Activated CD4-positive, alpha-beta T cell treated with anti-CD3 and anti-CD28 coated beads for 36 hours (primary cell): ENCODE measurements at places on chromosomes 2 and 18.

- no peak for DNase-seq
Observed at GRCh38 chr2:197866455-197866854, 62.1 kb downstream of the PLCL1 start.

GRCh38 chr2:219123356-219124135, 37.1 kb downstream of the NHEJ1 start:
- no peak for DNase-seq

DNA sequence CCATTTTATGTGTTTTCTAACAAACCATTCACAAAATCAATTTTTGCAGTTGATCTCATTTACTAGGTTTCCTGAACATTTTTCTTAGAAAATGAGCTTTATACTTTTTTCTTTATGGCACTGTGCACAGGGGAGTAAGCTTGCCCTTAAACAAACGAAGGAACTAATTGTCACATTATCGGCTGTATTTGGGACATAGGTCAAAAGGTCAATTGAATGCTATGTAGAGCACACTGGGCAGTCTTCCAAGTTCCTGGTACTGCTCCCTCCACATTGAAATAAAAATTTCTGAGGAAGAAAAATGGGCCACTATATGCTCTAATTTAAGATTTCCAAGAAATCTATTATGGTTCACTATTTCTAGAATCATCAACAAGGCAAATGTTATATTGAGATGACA, 93.6 kb upstream of the TMEFF2 start:
- no peak for DNase-seq

- no peak for DNase-seq
Observed at GRCh38 chr2:11435036-11435435, 30.9 kb downstream of the E2F6 start.

DNA sequence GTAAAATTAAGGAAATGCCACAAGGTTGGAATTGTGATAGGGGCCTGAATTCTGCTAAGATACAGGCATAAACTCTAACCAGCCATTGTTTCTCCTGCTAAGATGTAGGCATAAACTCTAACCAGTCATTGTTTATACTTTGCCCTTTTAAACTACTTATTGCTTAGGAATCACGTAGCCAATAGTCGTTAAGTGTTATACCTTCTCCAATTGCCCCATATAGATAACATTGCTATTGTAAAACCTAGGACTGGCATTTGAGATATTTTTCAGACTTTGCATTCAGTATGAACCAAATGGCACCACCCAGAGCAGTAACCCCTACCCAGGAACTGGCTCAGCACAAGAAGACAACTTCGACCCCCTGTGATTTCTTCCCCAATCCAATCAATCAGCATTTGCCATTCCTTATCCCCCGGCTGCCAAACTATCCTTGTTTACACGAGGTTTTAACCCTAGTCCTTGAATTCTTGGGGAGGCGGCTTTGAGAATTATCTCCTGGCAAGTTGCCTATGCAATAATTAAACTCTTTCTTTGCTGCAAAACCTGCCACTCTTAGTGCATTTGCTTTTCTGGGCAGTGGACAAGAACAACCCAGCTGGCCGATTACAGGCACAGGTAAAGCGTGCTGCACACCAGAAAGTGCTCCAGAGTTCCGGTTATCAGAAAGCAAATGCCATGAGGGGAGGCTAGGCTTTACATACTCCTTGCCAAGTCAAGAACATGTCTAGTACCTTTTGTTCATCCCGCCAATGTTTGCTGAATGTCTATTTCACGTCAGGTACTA, 167.6 kb downstream of the LAMA1 start:
- no peak for DNase-seq

GRCh38 chr2:204545861-204546735, 823 bp downstream of the PARD3B start:
- DNase-seq = peak; percentile 12

DNA sequence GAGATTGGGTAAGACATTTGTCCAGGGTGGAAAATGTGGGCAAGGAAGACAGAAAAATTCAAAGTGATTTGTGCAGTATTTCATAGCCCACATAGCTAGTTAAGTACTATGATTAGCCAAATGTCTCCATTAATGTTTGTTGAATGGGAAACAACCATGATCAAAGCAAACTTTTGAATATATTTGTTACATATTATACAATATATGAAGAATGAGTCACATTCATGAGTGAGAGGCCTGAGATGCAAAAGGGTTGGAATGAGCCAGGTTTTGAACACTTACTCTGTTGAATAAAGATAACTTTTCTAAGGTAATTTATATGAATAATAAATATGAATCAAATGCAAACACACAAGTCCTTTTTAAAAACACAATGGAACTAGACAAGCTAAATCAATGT, 984.5 kb upstream of the CDH2 start:
- no peak for DNase-seq

DNA sequence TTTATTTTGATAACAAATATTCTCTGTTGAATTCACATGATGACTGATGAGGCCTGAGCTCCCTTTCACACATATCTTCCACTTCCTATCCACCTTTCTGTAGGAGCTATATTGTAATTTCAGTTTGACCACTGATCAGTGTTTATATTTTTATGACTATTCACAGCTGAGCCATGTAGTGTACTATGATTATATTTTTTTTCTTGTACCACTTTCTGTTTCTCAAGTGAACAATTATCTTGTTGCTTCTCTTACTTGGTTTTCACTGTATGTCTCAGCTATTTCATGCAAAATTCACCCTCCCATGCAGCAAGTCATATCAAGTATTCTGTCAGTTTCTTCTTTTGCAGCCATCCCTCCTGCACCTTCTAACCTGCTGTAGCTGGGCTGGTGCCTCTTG, 78.4 kb downstream of the TMEM247 start:
- no peak for DNase-seq

GRCh38 chr2:24766609-24767008, 26.6 kb downstream of the PTRHD1 start:
- peak; percentile 47 for DNase-seq

- DNase-seq = no peak
Observed at GRCh38 chr2:181022652-181023051, 42.2 kb downstream of the UBE2E3 start.

DNA sequence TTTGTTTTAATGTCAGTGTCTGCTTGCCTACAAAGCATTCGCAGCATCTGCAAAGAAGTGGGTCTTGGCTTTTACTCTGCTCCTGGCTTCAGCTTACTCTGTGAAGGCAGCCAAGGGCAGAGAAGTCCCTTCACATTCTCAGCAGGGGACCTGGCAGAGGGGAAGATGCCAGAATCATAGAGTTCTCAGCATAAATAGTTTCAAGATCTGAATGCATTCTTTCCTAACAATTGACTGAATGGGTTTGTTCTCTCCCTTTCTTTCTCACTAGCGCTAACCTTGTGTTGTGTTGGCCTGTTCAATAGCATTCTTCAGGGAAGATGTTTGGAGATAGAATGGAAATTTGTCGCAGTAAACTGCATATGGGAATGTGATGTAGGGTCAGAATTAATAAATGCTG, 106.9 kb downstream of the FARSB start:
- DNase-seq = no peak
